ENCODE measurements at places on chromosomes 3 and 15.

- peak; percentile 32 for DNase-seq
These were observed 601.1 kb downstream of the FHIT start for GRCh38 chr3:60650171-60650570.

- DNase-seq, result no peak
These were observed 640.5 kb downstream of the ZPLD1 start for GRCh38 chr3:103075282-103075681.

GRCh38 chr3:791442-791841 is 301.4 kb upstream of the CNTN6 start:
- no peak for DNase-seq

GRCh38 chr15:63048776-63049665 is 6.5 kb downstream of the TPM1 start:
- peak; percentile 35 for DNase-seq

DNA sequence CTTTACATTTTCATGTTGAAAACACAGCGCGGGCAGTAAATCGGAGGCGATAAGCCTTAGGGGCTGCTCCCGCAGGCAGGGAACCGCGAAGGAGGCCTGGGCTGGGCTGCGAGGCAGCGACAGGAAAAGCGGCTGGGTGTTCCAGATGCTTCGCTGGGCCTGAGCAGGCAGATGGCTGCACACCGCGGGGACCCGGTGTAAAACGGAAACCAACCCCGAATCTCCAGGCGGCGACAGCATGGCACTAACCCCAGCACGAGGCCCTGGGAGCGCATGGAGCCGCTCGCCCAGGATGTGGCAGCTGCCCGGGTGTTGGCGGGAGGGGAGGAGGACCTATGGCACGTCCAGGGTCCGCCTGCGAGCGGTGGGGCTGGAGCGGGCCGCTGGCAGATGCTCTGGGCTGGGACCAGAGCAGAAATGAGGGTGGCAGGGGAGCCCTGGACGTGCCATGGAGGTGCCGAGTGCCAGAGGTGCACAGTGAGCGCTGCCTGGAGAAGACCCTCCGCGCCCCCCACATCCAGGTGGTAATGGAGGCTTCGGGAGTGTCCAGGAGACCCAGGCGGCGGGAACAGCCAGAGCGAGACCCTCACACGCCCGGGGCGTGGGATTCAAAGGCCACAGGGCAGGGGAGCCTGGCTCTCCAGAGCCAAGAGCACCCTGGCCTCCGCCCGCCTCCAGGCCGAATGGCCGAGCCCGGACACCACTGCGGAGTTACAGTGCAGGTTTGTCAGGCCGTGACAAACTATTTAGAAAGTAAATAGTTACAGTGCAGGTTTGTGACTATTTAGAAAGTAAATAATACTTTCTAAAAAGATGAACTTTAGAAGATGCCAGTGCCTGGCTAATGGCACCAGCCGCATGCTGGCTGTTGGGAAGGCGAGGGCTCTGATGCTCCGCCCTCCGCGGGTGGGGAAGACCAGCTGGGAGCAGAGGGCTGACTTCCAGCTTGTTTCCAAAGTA is 293.6 kb downstream of the OCA2 start:
- no peak for DNase-seq

GRCh38 chr15:72249142-72249810 is 18.3 kb upstream of the PKM start:
- no peak for DNase-seq

GRCh38 chr3:169054471-169054870 is 609.0 kb downstream of the MECOM start:
- DNase-seq, result no peak

- DNase-seq, result no peak
These were observed 473.6 kb upstream of the PROK2 start for GRCh38 chr3:72258361-72259141.

GRCh38 chr3:55615694-55616295 is 128.7 kb upstream of the WNT5A start:
- peak; percentile 20 for DNase-seq

GRCh38 chr3:192409201-192409837 is 318.0 kb downstream of the FGF12 start:
- DNase-seq, result no peak

DNA sequence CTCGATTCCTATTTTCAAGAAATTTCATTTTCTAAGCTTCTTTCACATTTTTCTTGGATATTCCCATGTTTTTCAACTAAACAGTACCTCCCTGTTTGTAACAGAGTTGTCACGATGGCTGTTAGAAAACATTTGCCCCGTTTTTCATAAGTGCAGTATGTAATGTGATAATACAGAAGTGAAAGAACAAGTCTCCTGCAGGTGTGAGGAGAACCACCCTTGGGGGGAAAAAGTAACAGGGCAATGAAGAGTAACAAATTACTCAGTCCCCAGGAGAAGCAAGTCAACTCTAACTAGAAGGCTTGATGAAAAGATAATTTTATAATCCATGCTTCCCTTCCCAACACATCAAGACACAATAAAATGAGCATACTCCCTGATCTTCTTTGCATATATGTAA is 493.3 kb downstream of the FOXP1 start:
- DNase-seq, result no peak

- DNase-seq, result no peak
These were observed 107.2 kb upstream of the SLC25A36 start for GRCh38 chr3:140834266-140835037.

- no peak for DNase-seq
These were observed 52.5 kb upstream of the UBE2Q2 start for GRCh38 chr15:75790631-75791336.

DNA sequence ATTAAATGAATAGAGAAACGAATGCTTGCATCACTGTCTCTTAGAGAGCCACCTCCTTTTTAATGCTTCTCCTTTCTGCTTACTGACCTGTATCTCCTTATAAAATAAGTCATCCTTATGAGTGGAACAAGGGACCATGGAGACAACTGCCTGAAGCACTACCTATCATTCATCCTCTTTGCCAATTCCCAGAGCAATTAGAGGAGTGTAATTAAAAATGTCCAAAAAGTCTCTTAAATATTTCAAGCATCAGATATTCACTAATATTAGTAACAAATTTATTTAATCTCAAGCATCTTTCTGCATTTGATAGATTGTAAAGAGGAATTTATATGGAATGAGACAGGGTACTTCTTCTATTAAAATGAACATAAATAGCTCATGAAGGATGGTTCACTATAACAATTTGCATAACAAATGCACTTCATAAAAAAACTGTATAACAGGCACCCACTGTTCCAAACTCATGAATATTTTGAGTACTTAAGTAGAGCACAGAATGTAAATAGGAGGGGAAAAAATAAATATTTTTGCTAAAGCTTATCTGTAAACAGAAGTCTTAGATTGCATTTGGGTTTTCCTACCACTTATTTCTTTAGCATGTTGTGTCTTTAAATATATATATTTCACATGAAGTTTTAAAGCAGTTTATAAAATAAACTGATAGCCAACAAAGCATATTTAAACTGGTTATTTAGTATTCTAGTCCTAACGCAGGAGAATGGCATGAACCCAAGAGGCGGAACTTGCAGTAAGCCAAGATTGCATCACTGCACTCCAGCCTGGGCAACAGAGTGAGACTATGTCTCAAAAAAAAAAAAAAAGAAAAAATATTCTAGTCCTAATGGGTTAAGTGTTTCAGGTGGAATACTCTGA is 269.3 kb downstream of the TBL1XR1 start:
- no peak for DNase-seq

GRCh38 chr3:138348754-138349739 is 668 bp downstream of the MRAS start:
- no peak for DNase-seq

DNA sequence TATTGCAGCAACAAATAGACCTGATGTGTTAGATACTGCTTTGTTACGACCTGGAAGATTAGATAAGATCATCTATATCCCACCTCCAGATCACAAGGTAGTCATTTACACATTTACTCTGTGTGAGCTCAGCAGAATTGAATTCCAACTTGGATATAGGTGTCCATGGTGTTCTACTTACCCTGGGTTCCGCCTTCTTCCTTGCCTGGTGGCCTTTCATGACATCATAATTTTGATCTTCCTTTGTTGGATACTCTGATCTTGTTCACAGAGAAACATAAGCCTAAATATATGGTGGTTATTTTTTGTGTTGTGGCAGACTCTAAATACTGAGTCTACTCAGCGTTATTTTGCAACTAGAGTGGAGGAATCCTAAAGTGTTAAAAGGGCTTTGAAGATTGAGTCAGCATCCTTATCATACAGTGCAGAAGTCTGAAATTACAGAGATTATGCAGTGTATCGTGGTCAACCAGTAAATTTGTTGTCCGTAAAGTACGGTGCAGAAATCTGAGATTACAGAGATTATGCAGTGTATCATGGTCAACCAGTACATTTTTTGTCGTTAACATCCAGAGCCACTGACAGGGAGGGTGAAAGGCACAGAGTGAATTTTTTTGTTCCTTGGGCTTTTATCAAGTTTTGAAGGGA is 39.1 kb upstream of the GATM start:
- no peak for DNase-seq

DNA sequence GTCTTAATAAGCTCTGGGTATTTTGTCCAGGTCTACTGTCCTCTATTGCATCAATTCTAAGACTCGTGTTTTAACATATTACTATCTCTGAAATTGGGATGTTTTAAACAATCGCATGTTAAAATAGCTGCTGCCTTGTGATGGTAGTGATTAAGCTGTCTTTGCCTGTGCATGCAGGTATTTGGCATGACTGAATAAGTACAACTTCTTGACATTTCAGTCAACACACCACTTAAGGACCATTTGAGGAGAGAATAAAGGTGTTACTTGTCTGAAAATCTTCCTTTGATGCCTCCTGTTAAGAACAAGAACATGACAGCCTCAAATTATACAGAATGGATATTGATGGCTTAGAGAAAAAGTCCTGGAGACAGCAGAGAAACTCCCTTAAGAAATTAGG is 33.0 kb downstream of the SLC35A5 start:
- DNase-seq, result no peak

DNA sequence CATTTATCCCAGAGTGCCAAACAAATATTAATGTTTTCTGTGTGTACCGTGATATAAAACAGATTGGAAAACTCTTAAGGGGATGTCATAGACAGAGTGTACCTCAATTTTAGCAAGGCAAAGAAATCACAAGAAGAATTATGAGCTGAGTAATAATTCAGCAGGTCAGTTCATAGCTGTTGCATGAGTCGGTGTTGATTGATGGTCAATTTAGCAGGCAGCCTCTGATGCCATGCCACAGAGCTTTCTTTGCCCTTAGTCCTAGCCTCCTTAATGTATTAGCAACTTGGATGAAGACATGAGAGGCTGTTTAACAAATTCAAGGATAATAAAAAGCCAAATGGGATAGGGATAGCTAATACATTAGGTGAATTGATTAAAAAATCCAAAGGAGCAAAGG is 6.8 kb downstream of the SLC35A5 start:
- DNase-seq, result no peak

GRCh38 chr15:68797599-68798345 is 22.9 kb downstream of the ANP32A start:
- DNase-seq, result no peak

GRCh38 chr15:40747685-40748631 is 7.1 kb downstream of the RMDN3 start:
- no peak for DNase-seq

DNA sequence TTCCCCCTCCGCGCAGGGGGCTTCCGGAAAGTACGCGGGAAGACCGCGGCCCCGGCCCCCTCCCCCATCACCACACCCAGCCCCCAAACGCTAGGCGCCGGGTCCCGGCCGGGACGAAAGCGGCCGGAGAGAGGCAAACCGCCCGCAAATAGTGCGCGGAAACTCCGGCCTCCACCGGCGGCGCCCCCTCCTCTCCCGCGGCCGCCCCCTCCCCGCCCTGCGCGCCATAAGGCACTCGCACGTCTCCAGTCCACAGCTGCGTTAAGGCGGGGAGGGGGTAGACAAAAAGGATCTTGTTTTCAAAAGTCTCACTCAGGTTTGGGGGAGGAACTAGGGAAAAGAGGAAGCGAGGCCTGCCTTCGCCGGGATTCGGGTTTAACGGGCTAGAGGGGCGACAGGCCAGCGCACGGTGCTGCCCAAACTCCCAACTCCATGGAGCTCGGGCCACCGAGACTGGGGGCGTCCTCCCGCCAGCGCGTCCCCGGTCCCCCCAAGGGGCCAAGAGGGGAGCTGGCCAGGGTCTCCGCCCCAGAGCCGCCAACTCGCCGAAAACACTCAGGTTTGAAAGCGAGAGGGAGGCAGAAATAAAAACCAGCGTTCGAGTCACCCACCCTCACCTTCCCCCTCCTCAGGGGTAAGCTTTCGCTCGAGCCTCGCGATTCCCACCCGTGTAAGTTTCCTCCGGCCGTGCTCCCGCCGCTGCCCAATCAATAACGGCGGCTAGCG is 1.8 kb downstream of the ANP32A start:
- no peak for DNase-seq

GRCh38 chr15:101525087-101525669 is 35.7 kb upstream of the PCSK6 start:
- no peak for DNase-seq

DNA sequence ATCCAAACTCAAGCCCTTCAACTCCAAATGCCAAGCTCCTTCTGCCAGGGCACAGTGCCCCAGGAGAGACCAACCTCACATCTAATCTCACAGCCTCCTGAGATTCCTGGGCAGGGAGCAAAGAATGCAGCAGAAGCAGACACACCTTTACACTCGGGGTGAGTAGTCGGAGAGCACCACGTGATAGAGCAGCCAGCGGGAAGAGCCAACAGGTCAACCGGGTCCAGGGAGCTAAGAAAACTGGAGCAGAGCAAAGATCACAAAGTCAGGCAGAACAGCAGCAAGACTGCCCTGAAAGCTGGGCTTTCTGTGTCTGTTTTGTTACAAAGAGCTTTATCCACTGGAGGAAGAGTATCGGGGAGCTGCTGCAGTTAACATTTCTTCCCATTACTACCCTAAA is 4.2 kb downstream of the B3GALNT1 start:
- no peak for DNase-seq

GRCh38 chr3:4831580-4831950 is 147.7 kb upstream of the BHLHE40 start:
- no peak for DNase-seq

- no peak for DNase-seq
These were observed 39.3 kb upstream of the CEMIP start for GRCh38 chr15:80739919-80740318.

DNA sequence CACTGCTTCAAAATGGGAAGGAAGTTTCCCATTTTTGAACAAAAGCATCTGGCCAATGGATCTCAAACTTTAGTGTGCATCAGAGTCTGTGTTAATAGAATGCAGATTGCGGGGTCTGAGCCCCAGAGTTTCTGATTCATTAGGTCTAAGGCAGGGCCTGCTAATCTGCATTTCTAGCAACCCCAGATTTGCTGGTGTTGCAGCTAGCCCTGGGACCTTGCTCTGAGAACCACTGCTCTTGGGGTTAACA is 30.7 kb upstream of the USP3 start:
- no peak for DNase-seq

DNA sequence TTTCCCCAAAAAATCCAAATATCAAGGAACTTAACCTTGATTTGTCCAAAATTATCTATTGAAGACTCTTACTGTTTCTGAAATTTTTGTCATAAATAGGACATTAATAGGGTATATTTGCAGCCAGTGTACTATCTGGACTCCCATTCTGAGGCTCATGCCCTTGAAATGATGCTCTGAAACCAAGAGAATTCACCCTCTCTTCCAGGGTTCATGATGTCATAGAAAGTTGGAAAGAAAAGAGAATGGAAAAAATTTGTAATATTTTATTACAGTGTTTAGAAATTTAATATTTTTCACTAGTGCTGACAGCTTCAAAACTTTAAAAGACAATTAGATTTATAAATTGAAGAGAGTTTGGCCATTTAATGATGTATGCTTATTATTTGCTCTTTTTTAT is 712.5 kb downstream of the MCTP2 start:
- no peak for DNase-seq

Measured in COLO829 (cell line).